Renal cortex interstitium (tissue), 15 donors: ENCODE measurements at places on chromosomes 2 and 18.

GRCh38 chr18:62118328-62118727 lies 68.5 kb downstream of the PIGN start:
- no peak for DNase-seq

DNA sequence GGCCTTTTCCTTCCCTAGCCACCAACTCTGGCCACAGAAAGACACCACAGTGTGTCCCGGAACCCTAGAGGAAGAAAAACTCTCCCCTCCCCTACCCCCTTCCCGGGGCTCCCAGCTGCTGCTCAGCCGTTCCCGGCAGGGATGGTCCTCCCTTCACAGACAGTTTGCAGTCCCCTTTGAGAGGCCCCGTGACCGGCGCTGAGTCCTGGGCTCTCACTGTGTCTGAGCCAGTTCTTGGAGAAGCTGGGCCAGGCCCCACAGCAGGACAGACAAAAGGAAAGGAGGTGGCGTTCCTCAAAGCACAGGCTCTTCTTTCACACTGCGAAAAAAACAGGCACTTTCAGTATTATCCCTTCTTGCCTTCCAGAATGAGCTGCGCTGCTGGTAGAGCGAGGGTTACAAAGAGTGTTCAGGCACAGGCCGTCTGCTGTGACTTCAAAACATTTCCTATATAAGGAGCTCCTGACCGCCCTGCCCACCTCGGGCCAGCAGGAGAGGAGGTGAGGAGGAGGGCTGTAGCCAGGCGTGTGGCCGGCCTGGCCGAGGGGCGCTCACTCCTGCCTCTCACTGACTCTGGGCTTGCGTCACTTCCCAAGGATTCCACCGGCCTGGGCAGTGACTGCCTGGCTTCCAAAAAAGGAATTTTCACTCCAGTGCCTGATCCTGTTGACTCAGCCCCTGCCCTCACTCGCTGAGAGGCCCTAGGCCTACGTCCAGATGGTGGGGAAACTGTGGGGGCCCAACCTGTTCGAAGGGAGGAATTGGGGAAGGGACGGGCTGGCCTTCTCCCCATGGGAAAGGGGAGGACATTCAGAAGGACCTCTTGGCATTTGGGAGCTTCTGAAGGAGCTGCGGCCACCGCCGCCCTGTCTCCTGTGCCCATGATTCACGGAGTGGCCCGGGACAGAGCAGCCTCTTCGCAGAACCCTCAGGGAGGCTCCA lies 24.9 kb downstream of the CIDEA start:
- DNase-seq: peak; percentile 62

GRCh38 chr2:152548996-152549395 lies 168.3 kb downstream of the PRPF40A start:
- no peak for DNase-seq

GRCh38 chr2:10094271-10094814 lies 14.1 kb upstream of the CYS1 start:
- DNase-seq: no peak

DNA sequence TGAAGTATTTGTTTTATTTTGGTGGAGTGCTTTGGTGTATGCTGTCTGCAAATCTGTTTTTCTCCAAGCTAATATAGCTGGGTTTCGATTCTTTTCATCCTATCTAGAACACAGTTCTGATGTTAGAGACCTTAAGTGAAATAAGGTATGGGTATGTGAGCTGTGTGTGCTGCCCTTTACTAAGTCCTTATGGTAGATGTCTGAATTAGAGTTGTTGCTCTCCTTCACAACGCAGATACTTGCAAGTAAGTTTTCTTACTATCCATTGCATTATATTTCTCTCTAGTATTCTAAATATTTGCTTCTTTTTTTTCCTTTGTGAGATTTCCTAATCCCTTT lies 38.6 kb downstream of the AGFG1 start:
- no peak for DNase-seq

DNA sequence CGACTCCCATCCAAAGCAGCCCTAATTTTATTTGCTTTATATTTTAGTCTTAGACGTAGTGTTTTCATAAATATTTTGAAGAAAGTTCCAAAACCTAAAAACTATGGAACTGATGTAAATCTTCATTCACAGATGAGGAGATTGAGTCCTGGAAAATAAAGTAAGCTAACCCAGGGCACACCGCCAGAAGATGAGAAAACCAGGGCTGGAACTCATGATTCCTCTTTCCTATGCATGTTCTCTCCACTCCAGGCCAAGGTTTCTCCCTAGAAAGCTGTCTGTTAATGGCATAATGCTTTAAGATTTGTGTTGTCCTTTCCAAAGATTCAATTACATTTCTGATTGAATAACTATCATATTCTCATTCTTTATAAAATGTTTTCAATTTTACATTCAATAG lies 78.4 kb upstream of the ZC3H15 start:
- no peak for DNase-seq

DNA sequence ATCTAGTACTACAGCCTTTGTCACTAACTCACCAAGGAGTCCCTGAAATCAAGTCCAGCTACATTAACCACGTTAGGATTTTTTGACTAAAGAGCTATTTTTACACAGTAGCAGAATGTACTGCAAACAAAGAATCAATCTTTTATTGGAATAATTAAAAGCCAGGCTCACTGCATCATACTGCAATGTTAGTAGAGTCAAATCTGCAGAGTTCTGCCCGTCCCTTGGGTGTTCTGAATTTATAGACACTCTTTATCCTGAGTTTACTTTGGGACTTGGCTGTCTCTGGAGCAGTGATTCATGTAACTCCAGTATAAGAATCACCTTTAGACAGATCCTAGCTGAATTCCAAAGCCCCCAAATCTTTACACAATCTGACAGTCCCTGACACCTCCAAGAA lies 127.9 kb upstream of the THSD7B start:
- no peak for DNase-seq

- DNase-seq: no peak
Observed at GRCh38 chr2:135931776-135932443, 53.5 kb downstream of the DARS1 start.

- DNase-seq: no peak
Observed at GRCh38 chr2:134107402-134107801, 146.5 kb upstream of the MGAT5 start.

DNA sequence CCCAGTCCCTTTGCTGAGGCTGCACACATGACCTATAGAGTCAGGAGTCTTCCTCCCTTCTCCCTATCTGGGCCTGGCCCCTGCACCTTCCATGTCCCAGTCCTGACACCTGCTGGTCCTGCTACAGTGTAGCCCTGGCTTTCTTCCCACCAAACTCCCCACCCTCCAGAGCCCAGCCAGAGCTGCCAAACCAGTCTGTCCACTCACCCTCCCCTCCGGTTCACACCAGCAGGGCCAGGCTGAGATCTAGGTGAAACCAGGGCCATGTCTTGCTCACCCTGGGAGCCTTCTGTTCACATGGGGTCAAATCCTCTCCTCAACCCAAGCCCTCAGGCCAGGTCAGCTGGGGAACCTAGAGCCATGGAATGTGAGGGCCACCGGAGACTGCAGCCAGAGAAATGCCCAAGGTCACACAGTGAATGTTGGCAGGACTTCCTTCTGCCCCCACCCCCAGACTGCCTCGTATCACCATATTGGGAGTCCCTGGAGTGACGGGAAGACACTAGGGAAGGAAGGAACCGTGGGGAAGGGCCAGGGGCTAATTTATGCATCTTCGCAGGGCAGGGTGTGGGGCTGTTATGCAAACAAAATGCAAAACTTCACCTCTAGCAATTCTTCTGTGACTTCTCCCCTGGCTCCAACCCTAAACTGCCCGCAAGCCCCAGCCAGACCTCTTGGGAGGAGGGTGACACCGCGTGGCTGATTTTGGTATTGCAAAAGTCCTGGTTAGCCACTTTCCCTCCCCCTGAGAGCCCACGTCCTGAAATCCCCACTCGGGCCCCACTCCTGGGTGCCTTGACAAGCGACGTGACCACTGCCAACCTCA lies 14.6 kb downstream of the TNS1 start:
- DNase-seq: peak; percentile 75

GRCh38 chr2:207529330-207530159 lies at the start of gene CREB1:
CREB1 (plus strand) TSS chr2:207529962; CDS start chr2:207555636, 25,674 bp downstream.
- DNase-seq: peak; percentile 97

- no peak for DNase-seq
Observed at GRCh38 chr2:110100480-110100879, 15.1 kb downstream of the MALL start.

DNA sequence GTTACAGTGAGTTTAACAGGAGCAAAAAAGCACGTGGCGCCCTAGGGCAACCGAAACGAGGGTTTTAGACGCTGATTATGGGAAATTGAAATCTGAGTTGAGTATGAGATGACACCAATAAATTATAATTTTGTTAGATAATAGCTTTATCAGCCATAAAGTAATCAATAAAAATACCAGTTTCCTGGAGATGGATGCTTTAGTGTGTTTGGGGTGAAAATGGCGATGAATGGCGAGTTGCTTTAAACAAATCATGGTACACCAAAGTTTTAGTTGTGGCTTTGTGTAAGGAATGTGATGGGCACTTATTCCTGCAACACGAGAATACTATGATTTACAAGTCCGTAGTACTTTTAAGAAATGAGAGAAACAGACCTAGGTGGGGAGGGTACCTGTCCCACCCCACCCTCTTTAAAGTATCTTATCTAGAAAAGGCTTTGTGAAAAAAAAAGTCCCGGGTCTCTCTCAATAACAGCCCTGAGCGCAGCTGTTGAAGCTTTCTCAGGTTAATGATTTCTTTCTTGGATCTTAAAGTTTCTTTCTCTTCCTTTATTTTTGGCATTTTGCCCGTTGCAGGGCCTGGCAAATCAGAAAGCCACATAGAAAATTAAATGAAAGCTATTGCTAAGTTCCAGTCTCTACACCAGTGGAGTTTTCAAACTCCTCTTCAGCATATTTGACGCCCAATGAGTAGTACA lies 1.5 kb upstream of the RRM2 start:
- no peak for DNase-seq
